Aorta (tissue), 5 donors: ENCODE measurements at places on chromosomes 1 and 21. TPM values are rescaled to one million over a fixed set of nuclear protein-coding genes. Genes with fewer than 3 reads are reported as not detected.

DNA sequence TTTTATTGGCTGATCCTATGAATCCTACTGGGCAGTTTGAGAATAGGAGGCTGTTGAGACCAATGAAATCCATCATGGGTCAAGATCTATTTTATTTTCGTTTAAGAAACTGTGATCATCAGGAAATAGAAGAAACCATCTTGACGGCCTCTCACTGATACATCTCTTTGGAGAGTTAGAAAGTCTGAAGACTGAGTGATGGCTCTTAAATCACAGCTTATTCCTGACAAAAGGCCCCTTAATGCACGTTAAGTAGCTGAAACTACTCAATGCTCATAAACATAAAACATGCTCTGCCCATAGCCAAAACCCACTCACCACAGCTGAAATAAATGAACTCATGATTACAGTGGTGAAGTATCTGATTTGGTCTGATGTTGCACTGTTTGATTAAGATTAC lies 784.5 kb upstream of the NEGR1 start:
- no peaks in the 10 kb centered on the region for H3K27me3 ChIP-seq
- no peak overlapping the region for H3K27ac ChIP-seq
- no peaks in the 10 kb centered on the region for H3K36me3 ChIP-seq

GRCh38 chr21:15219894-15220293 lies 155.1 kb upstream of the NRIP1 start:
- H3K4me3 ChIP-seq: no peak overlapping the region
- H3K27ac ChIP-seq: no peak overlapping the region
- no peaks in the 10 kb centered on the region for H3K36me3 ChIP-seq
- H3K4me1 ChIP-seq: no peaks in the 10 kb centered on the region
- no peak for DNase-seq

- no peaks in the 10 kb centered on the region for H3K27me3 ChIP-seq
- H3K27ac ChIP-seq: no peak overlapping the region
- no peaks in the 10 kb centered on the region for H3K4me1 ChIP-seq
- no peaks in the 10 kb centered on the region for H3K36me3 ChIP-seq
- no peak overlapping the region for H3K4me3 ChIP-seq
Observed at GRCh38 chr1:158117854-158118704, 62.6 kb upstream of the CD1D start.

Gene ASAP3
- total RNA-seq: 26.1 TPM

Gene PHLDA3
- total RNA-seq: 66.1 TPM

Gene TRIM17
- 2.5 TPM for total RNA-seq
